ENCODE measurements at places on chromosomes 1 and 21. TPM values are rescaled to one million over a fixed set of nuclear protein-coding genes. Genes with fewer than 3 reads are reported as not detected.

Gene SDC3
- 19.1 TPM for total RNA-seq

Gene SLAMF6
- total RNA-seq: 0.52 TPM

Gene TRIM17
- not detected for total RNA-seq

Gene GPR3
- not detected for total RNA-seq

Gene MANEAL
- 6.2 TPM for total RNA-seq

Gene C1QTNF12
- not detected for total RNA-seq

Gene KDF1
- total RNA-seq: 18.7 TPM

Gene SPRR1B
- total RNA-seq: not detected

Gene FABP3
- total RNA-seq: 1.0 TPM

Gene CD84
- 3.0 TPM for total RNA-seq

Gene FRRS1
- total RNA-seq: 2.3 TPM

Gene OR2AK2
- total RNA-seq: not detected

Gene LCK
- not detected for total RNA-seq

Gene DCST1
- not detected for total RNA-seq

Gene CD247
- 3.3 TPM for total RNA-seq

Gene LMX1A
- total RNA-seq: not detected

Gene KRTAP19-6
- not detected for total RNA-seq

Gene FBLIM1
- total RNA-seq: 42.5 TPM

Gene KCNH1
- total RNA-seq: 0.52 TPM

Gene THEM5
- not detected for total RNA-seq

Gene APOBEC4
- total RNA-seq: not detected

Gene SWT1
- 7.6 TPM for total RNA-seq

Gene HEATR1
- 25.7 TPM for total RNA-seq

Gene TCHHL1
- not detected for total RNA-seq

Gene GRIK3
- 0.99 TPM for total RNA-seq

Gene CCDC30
- 8.9 TPM for total RNA-seq

Gene CCDC24
- 21.1 TPM for total RNA-seq

Gene LINGO4
- 0.66 TPM for total RNA-seq

Gene RNU1-2
- 15,479 TPM for total RNA-seq

Gene KCNE2
- not detected for total RNA-seq

Gene RGS8
- not detected for total RNA-seq

Gene PACC1
- 4.2 TPM for total RNA-seq

Gene S100A14
- 30.4 TPM for total RNA-seq

Gene MPZL1
- 28.5 TPM for total RNA-seq

Gene AADACL3
- not detected for total RNA-seq

Gene CLDN17
- total RNA-seq: not detected

Gene TMPRSS15
- total RNA-seq: not detected

All from body of pancreas (tissue), 4 donors.